Activated CD8-positive, alpha-beta memory T cell treated with anti-CD3 and anti-CD28 coated beads for 48 hours (primary cell): ENCODE measurements at places on chromosomes 2 and 18.

DNA sequence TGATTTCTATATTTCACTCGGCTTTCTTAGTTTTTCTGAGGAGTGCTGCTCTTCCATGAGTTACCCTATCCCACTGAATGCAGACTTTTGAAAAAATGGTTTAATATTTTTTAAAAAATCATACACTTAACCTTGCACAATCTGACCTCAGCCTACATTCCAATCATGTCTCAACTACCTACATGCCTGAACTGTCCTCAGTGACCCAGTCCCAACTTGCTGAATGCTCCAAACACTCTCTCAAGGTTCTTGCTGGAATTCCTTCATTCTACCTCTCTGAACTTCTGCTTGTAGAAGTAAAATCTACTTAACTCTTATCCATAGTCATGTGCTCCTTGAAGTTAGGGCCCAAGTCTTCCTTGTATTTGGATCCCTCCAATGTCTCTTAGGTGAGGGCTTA, 181.6 kb downstream of the XIRP2 start:
- DNase-seq, result no peak

DNA sequence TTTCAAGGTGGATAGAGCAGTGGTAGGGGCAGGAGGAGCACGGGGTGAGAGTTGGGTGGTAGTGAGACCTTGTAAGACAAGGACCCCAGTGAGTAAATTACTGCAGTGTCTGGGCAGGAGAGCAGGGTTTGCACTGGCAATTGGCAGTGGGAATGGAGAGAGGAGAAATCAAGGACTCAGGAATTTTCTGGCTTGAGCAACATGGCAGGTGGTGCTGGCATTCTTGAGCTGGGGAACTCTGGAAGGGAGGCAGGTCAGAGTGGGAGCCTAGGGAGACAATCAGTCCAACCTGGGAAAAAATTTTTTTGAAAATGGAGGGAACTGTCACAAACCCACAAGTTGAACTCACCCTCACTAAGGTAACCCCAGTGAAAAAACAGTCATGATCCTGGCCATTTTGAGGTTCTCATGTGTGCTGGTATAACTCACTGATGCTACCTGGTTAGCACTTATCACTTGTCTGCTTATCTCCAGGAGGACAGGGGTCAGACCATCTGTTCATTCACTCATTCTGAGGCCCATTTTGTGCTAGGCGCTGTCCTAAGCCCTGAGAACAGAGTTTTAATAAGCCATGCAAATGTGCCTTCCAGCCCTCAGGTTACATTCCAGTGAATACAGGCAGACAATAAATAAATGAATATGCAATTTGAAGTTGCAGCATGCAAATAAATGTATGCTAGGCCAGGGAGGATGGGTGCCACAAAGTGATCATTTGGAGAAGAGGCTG, 92.2 kb upstream of the SEC11C start:
- DNase-seq, result no peak

- DNase-seq, result no peak
Observed at GRCh38 chr2:47056374-47056773, 98.7 kb downstream of the STPG4 start.

GRCh38 chr2:206851521-206851920, 86.1 kb downstream of the FASTKD2 start:
- no peak for DNase-seq
